Erythroblast (primary cell): ENCODE measurements at places on chromosomes 5 and 9.
A peak's percentile ranks its signal among the peaks of the same experiment; 100 is the strongest.

GRCh38 chr9:108109927-108110690 lies 620.5 kb upstream of the KLF4 start:
- DNase-seq, result no peak

- no peak for DNase-seq
Observed at GRCh38 chr9:132141344-132141947, 20.4 kb upstream of the NTNG2 start.

DNA sequence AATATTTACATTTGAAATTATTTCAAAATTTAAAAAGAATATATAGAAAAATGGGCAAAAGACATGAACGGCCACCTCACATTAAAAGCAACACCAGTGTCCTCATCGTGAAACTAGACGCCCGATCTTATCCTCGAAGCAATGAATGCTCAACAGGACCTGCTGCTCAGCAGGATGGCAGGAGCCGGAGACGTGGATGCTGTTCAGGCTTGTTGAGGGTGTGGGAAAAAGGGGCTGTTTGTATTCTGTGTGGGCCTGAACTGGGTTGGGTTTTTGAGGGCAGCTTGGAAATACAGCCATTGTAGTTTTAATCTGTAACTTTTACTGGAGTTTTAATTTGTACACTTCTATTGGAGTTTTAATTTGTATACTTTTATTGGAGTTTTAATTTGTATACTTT lies 20.3 kb downstream of the EXOC3 start:
- DNase-seq, result no peak

DNA sequence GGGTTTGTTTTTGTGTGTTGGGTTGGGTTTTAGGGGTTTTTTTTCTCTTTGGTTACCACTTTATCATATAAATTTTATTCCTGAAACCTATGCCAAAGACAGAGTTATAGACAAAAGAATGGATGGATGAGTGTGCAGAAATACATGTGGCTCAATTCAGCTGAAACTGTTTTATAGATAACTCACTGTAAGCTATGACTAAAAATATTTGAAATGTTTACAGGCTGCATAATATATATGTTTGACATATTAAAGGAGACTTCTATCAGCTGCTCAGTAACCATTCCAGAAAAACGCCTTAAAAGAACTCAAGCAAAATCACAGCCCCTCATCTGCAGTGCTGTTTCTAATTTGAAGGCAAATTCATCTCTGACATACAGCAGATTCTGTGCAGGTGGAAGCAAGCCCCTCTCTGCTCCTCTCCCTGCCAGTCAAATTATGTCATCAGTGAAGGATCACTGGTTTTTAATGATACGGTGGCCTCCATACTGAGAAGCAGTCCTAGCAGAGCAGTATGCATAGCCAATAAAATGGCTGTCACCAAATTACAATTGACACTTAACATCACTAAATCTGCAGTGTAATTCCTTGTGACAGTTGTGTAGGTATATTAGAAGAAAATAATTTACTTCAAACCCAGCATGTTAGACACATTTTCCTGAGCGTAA lies 301.6 kb downstream of the NR2F1-AS1 start:
- no peak for DNase-seq

DNA sequence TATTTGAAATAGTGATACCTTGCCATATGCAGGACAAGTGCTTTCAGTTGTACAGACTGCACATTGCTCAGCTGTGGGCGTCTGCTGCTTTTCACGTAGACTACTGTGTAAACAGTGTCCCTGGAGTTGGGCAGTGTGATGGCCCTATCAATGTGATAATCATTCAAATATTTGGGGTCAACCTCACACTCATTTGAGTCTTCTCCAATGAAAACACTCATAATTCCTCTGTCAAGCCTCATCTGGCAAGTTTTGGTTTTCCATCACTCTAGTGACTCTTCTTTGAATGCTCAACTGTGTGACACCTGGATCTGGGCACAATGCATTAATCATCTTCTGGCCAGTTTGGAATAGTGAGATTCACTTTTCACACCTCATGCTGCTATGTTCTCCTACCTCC lies 64.4 kb downstream of the UGCG start:
- DNase-seq, result no peak

DNA sequence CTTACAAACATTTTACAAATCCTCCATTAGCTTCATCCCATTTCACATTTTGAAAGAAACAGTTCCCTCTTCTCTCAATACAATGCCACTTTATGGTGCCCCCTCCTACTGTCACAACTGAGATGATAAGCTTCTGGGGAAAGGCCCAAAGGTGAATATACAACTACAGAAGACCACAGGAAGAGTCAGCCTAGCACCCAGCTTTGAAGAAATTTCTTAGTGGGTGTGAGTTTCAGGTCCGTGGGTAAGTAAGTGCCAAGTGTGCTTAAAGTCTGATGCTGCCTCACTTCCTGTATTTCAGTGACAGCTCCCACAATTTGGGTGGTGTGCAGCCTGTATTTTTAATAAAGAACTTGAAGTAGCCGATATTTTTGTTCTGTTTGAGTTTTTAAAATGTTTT lies 68.1 kb downstream of the ARHGEF28 start:
- DNase-seq, result no peak

DNA sequence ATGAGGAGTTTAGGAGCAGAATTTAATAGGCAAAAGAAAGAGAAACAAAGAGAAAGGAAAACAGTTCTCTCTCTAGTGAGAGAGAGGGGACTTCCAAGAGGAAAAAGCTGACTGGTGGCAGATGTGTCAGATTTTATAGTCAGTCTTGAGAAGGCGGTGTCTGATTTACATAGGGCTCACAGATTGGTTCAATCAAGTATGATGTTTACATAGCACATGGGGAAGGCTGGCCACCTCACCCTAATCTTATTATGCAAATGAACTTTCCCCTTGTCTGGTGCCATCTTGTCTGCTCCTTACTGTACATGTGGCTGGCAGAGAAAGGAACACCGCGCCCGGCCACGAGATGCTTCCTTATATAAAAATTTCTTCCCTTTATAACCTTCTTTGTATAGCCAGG lies 24.7 kb downstream of the UNC13B start:
- DNase-seq, result no peak

DNA sequence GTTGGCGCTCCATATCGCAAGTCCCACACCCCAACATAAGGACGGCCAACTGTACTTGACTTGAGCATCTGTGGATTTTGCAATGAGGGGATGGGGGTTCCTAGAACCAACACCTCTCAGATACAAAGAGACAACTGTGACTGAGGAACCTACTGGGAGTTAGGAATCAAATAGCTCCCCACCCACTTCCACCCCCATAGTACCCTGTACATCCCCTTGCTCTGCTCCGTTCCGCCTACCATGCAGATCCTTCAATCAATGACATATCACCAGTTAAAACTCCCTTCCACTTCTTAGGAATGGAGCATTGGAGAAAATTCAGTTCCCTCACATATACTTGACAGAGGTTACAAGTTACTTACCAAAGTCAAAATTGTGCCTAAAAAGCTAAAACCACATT lies 140.9 kb downstream of the MLLT3 start:
- no peak for DNase-seq

DNA sequence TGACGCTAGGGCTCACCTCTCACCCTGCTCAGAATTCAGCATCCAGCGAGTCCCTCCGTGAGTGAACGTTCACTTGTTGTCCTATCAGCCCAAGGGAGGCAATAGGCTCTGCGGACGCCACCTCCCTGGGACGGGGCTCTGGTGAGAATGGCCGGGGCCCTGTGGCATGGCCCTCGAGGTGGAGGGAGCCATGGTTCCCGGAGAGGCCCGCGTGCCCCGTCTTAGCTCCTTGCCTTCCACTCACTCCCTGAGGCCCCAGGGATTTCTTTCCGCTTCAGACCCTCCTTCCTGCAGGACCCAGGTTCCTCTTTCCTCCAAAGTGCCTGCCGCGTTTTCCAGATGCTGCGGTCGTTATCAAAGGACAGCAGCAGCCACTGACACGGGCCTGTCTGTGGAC lies 21.5 kb downstream of the EXOC3 start:
- DNase-seq, result no peak

- DNase-seq, result no peak
Observed at GRCh38 chr5:181215997-181216989, 6.8 kb upstream of the TRIM41 start.

DNA sequence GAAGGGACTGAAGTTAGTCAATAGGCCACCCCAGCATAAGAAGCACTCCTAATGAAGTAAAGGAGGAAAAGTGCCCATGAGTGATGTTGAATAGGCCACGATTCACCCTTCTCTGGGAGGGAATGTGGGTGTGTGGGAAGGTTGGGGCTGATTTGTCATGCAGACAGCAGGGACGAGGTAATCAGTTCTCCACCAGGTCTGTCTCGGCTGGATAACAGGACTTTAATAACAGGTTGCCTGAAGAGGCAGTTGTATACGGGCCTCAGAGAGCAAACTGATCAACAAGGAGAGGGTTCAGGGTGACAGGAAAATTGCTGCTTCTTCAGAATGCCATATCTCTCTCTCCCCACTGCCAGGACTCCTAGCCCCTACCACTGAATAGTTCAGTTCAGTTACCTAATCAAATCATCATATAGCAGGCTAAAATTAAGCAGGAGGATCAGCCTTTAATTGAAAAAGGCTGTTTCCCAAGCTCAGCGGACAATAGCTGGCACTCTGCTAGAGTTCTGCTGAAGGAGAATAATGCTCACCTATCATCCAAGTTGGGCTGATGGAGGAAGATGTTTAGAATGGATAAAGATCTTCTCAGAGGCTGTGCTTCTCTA lies 43.6 kb upstream of the SMIM32 start:
- DNase-seq, result no peak

- peak; percentile 61 for DNase-seq
Observed at GRCh38 chr9:136138566-136138965, 19.9 kb upstream of the TMEM250 start.

- no peak for DNase-seq
Observed at GRCh38 chr5:6193310-6193709, 185.0 kb downstream of the MED10 start.

- DNase-seq, result peak; percentile 21
Observed at GRCh38 chr9:98234245-98234825, 21.1 kb downstream of the TBC1D2 start.

GRCh38 chr9:131701789-131702337 lies 38.0 kb downstream of the RAPGEF1 start:
- DNase-seq, result no peak

GRCh38 chr5:66597183-66597757 lies 1.1 kb downstream of the MAST4 start:
- peak; percentile 34 for DNase-seq
